ENCODE measurements at places on chromosomes 6 and 20.

- no peak for DNase-seq
Measured at GRCh38 chr20:7231303-7231702, 463.8 kb downstream of the BMP2 start.

GRCh38 chr20:22688485-22688884 lies 104.1 kb upstream of the FOXA2 start:
- DNase-seq, result no peak

DNA sequence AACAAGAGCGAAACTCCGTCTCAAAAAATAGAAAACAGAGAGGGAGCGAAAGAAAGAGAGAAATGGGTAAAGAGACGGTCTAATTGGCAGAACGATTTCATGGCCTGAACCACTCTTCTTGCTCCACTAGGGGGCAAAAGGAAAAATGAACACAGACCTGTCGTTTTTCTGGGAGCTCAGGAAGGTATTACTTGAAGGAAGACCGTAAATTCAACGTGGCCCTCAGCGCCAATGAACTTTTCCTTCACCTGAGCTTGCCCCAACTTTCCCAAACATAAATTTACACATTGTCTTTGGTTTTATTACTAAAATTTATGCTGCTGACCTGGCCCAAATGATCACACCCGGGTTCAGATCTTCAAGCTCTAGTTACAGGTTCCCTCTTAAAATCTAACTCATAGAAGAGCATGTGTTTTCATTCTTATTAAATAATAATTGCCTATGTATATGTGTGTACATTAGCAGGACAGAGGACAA lies 67.3 kb downstream of the ATP9A start:
- DNase-seq, result no peak

- DNase-seq, result no peak
Measured at GRCh38 chr6:125293587-125293986, 8.2 kb downstream of the HDDC2 start.

- DNase-seq, result no peak
Measured at GRCh38 chr6:37838219-37838921, 18.8 kb downstream of the ZFAND3 start.

DNA sequence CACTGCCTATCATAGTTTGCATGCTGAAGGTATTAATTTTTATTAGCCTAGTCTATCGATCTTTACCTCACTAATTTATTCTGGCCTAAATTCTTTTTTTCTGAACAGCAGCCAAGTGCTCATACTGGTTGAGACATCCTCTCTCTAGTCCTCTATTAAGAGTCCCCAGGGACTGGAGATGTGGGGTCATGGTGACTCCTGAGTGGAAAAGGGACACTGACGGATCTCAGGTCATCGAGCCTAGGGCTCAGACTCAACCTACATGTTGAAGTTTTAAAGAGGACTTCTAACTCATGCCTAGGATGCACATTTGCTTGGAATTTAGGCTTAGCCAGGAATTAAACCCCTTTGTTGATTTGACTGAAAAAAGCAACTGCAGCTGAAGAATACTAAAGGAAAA lies 378.1 kb downstream of the BTBD9 start:
- DNase-seq, result no peak

GRCh38 chr6:53440336-53440945 lies 91.7 kb upstream of the ELOVL5 start:
- no peak for DNase-seq

- DNase-seq, result no peak
Measured at GRCh38 chr6:116105247-116105646, 4.6 kb downstream of the NT5DC1 start.

DNA sequence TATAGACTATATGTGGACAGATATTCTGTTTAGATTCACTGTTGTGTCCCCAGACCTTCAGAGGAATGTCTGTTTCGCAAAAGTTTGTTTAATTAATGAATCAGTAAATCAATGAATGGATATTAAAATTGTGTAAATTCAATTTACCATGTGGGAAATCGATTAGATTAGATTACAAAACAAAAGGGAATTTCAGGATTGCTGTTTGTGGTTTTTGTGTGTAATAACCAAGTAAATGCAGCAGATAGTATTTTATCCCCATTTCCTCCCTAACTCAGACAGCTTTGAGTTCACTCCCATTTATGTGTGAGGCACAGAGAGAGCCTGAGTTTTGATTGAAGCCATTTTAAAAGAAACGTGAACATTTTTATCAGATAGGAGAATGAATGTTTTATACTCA lies 214.8 kb downstream of the ADGB start:
- DNase-seq, result no peak

DNA sequence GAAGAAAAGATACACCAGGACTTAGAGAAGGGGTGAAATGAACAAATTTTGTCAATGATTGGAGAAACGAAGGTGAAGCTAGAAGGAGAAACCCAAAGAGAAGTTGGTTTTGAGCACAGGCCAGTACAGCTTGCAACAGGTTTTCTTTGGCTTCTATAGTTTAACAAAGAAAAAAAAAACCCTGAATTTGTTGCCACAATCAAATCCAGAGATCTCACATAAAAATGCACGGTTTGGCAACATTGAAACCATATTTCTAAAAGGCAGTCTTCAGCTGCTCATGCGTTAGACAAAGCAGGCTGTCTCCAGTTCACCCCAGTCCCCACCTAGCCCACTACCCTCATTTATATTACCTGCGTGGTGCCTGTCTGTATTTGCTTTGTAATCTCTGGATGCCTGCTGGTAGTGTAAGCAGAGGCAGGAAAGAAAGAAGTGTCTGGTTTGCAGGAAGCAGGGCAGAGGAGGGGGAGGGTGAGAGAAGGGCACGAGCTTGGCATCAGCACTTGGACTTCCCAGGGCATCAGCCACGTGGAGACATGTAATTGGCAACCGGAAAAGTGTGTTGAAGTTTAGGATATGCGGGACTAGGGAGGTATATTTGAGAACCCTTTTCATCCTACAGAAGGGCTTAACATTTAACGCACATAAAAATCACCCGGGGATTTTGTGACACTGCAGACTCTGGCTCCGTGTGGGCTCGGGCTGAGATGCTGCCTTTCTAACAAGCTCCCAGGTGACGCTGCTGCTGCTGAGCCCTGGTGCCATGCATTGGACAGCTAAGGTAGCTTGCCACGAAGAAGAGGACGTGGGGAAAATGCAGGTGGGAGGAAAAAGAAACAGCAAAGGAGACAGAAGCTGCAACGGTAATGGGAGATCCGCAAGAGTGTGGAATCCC lies 14.4 kb downstream of the PFDN4 start:
- no peak for DNase-seq

- no peak for DNase-seq
Measured at GRCh38 chr6:90068703-90069523, 174.6 kb downstream of the GJA10 start.

DNA sequence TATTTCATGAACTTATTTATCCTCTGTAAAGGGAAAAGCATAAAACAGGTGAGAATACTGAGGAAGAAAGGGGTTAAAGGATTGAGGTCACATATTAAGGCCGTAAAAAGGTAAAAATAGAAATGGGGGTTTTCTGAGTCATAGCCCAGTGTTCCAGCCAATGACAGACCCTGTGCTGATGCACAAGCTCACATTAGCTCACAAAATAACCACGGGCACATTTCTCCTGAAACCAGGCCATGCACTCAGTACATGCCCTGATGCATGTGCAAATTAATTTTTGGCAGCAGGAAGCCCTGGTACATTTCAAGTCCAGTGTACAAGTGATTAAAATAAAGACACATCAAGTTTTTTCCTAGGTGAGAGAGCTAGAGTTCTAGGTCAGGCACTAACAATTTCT lies 194.4 kb downstream of the TMEM200A start:
- DNase-seq, result no peak

DNA sequence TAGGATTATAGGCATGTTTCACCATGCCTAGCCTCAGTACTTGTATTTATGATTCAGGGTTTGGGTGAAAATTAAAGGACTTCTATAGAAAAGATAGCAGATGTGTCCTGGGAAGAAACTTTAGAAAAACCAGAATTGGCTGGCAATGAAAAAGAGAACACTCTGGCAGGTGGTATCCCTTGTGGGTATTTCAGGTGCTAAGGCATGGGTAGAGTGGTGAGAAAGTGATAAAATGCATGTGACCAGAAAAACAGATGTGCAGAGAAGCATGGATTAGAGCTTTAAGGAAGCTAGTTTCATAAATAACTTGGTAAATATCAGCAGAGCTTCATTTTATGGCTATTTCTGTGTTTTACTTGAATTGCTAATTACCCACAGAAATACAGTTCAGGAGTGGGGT lies 622.2 kb downstream of the DOK5 start:
- DNase-seq, result no peak

DNA sequence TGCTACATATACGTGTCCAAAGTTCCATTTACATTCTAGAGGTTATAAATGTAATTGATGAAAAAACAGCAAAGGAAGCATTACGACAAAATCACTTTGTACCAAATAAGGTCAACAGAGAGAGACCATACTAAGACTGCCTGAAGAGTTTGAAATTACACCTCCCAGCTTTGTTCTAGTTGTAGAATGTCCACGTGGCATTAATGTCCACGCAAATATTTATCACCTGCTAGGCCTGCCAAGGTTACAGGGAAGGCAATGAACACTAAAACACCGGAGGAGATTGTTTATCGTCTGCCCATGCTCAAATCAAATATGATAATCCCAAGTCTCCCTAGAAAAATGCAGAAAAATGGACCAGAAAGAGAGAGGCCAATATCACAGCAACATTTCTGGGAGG lies 6.2 kb downstream of the RALGAPA2 start:
- no peak for DNase-seq

DNA sequence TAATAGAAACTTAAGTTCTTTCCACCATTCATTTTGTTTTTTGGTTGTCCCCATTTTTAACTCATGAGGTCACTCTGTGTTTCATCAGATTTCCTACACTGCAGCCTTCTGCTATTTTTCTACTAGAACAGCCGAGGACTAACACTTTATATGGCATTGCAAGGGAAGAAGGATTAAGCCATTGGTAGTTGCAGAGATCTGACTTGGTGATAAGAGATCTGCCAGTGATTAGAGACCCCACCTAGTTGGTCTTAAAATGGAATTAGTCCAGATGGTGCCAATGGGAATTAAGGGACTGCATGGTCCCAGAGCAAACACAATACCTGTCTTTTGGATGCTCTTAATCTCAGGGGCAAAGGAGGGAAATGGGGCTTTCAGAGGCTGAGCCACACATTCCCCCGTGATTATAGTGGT lies 125.5 kb upstream of the TMEM170B start:
- no peak for DNase-seq

GRCh38 chr20:33024243-33024560 lies 7.2 kb upstream of the BPIFB6 start:
- no peak for DNase-seq

DNA sequence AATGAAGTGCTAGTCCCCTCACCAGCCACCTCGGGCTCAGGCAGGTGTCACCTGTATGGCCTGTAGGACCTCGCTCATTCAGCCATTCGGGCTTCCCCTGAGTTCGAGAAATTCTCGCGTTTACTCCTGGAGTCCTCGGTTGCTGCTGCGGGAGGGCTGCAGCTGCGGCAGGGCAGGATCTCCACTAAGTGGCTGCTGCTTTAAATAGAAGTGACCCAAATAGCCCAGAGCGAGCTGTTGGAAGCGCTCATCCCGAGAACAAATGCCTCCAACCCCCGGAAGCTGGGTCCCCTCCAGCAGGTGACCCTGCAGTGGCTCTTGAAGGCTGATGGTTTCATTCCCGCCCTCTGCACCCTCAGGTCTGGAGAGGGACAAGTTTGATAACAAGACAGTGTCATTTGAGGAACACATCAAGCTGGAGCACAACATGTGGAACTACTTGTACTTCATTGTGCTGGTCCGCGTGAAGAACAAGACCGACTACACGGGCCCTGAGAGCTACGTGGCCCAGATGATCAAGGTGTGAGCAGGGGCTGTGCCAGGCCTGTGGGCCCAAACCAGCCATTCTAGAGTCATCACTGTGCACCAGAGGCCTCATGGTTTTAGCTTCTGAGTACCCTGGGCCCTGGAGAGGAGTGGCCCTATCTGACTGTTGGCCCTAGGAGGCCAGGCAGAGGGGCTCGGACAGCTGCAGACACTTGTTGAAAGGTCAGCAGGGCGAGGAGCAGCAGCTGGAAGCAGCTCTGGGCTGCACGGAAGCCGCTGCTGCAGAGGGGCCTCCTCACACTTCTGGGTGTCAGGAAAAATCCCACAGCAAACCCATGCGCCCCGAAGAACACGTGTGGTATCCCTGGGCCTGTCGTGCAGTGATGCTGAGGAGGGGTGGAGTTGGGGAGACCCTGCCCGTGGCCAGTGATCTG lies 18.1 kb downstream of the UQCC2 start:
- DNase-seq, result no peak

DNA sequence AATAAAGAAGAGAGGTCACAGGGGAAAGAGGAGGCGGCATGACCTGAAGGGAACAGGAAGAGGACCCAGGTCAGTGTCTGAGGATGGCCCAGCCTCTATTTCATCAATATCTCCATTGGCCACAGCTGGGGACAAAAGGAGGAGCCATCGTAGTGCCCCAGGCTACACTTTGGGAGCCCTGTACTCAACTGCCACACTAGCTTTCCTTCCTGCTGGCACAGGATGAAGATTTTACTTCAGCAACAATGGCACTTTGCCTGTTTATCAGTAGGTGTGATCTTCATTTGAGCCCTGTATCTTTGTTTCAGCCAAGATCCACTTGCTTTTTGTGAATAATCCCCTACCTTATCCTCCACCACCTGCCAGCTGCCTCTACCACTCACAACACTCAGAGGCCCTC lies 35.4 kb upstream of the RCAN2 start:
- DNase-seq, result no peak

GRCh38 chr6:24908650-24909035 lies 27.1 kb downstream of the RIPOR2 start:
- DNase-seq, result no peak

GRCh38 chr6:21352131-21352530 lies 241.4 kb upstream of the SOX4 start:
- no peak for DNase-seq

GRCh38 chr20:60835876-60836275 lies 416.2 kb upstream of the CDH4 start:
- DNase-seq, result no peak

DNA sequence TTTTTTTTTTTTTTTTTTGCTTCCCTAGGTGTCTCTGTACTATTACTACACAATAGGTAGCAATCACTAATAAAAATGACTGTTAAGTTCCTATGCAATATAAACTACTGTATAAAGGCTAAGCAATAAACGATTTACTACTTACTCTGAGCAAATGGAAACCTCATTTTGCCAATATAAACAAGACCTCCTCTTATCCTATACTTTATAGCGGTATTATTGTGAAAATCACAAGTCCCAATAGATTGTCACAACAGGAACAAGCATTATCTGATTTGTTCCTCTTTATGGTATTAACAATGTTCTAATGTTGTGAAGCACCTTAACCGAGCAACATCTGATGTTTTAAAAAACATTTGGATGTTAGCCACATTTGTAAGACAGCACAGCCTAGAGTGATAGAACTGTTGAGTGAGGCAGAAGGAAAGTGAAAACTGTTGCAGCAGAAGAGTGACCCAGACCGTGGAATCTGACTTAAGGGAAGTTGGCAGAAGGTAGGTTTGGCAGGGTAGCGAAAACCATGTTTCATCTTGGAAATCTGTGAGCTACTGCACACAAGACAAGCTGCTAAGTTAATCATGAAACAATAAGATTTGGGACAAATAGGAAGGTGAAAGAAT lies 94.2 kb downstream of the MYLK4 start:
- no peak for DNase-seq
